ENCODE measurements at places on chromosomes 3 and 15.

GRCh38 chr3:131396170-131396569 lies 14.6 kb downstream of the NUDT16 start:
- no peak for DNase-seq

DNA sequence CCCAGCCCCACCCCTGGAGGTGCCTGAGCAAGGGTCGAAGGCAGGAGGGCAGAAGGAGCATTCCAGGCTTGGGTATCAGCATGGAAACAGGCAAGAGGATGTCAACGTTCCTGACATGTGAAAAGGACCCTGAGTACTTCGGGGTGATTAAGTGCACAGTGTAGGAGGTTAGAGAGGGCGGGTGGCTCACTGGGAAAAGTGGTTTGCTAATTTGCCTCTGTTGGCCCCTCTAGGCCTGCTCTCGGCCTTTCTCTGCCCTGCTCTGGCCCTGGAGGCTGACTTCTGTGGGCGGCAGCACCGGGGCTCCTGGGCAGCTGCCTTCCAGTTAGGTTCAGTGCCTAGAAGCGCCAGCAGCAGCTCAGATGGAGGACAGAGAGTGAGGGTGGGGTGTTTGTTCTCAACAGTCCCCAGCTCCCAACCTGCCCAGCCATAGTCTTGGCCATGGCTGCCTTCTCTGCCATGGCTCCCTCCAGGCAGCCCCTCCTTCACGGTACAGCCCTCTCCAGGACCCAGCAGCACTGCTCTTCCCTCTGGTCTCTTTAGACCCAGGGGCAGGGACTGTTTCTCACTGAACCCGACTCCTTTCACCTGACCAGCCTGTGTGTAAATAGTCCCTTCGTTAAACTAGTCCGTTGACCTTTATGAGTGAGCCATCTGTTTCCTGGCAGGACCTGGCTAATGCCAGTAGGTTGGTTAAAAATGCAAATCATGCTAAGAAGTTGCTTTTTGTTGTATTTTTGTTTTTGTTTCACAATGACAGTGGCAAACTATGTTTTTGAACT lies 107.1 kb upstream of the TPM1 start:
- no peak for DNase-seq

GRCh38 chr15:31263751-31264558 lies 62.7 kb upstream of the KLF13 start:
- DNase-seq: peak; percentile 87

DNA sequence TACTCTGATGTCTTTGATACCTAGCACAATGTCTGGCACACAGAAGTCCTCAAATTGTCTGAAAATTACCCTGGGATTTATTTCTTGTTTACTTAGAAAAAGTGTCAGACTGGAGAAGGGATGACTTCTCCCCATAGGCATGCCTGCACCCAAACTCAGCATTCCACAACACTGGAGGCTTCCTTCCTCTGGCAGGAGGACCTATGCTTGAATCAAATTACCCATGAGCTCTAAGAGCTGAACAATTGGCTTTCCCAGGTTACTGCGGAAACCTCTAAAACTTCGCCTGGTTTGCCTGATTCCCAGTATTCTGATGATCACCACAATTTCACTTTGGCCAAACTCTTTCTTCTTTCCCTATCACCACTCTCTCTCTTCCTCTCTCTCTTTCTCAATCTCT lies 217.4 kb downstream of the DIPK2A start:
- no peak for DNase-seq

DNA sequence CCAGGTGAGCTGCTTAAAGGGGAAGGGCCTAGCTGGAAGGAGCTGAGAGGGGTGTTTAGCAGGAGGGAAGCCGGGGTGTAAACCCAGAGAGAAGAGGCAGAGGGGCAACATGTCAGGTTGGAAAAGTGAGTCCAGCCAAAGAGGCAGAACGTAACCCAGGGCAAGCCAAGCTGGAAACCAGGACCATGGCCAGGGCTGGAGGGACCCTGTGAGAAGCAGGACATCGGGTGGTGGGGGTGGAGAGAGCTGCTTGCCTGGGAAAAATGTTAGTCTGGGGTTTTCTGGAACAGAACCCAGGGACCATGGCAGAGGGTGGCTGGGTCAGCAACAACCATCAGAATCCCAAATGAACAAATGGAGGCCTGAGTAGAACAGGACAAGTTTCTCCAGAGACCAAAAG lies 32.6 kb downstream of the SEMA5B start:
- DNase-seq: no peak

DNA sequence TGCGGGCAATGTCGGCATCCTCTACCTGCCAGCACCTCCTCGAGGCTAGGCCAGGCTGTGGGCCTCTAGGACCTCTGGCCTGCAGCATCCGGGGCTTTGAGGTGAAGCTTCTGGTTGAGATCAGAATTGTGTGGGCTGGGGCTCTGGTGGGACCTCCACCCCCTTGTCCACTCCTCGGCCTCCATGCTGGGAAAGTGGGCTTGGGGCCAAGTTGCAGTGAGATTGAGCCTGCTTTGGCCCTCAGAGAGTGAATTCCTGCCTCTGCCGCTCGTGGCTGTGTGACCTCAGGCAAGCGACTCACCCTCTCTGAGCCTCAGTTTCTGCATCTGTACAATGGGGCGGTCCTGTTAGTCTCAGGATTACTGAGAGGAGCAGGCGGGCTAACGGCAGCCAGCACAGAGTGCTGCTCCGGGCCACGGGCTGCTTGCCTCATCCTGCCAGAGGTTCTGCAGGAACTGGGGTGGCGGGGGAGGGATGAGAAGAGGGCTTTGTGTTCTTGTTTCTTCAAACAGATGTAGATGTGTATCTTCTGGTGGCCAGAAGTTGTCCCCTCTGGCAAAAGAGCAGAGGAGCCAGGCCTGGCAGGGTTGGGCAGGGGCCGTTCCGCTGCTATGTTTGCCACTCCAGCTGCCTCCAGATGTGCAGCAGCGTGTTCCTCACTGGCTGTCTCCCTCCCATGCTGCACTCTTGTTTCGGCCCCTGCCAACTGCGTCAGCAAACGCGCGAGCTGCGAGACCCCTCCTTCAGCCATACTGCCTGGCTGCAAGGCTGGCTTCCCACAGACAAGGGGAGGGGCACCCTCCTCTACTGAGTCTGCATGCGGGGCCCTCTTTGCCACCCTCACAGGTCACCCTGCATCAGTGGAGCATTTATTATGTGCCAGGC lies 33.7 kb downstream of the FBLN2 start:
- no peak for DNase-seq

DNA sequence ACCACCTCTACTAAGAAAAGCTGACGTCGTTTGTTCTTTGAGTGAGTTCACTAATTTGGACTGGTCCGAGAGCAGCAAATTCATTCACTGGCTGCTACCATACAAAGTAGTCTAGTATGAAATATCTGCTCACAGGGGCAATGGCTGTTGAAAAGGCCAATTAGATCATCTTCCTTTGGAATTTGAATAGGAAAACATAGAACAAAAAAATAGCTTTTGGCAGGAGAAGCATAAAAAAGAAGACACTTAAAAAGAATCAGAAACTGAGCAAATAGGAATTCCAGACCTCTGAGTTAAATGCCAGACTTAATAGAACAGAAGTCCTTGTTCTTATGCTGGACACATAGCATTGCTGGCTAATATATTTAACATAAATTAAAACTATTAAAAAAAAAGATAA lies 159.3 kb downstream of the IL1RAP start:
- DNase-seq: no peak

DNA sequence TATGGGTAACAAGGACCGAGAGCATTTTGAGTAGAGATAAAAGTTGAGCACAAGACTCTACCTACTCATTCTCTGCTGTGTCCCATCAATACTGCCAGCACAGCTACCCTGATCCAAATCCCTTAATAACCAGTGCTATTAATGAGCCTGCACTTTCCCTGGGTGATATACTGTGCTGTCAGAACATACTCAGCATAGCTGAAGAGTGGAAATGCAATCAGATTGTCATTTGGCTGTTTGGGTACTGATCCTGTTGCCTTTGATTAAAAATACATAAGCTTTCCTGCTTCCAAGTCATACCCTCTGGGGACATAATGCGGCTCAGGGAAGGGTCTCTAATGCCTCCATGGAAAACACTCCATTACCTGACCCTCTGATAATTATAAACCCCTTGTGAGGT lies 917.5 kb downstream of the SQOR start:
- DNase-seq: no peak

DNA sequence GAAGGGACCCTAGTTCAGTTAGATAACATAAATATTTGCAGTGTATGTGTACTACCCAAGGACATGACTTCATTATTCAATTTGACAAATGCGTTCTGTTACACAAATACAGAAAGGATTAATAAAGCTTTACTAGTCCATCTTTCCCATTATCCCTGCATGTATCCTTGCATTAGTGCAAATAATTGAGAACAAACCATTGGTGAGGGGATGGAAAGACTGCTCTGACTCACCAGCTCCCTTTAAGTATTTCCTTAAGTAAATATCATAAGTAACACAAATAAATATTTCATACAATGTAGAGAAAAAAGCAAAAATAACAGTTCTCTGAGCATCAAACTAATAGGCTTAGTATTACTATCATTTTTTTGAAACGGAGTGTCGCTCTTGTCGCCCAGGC lies 1.9 kb upstream of the GPD1L start:
- no peak for DNase-seq

- DNase-seq: no peak
Observed at GRCh38 chr3:141677701-141678100, 60.4 kb upstream of the RNF7 start.

GRCh38 chr3:100782906-100783305 lies 73.6 kb downstream of the TFG start:
- no peak for DNase-seq

DNA sequence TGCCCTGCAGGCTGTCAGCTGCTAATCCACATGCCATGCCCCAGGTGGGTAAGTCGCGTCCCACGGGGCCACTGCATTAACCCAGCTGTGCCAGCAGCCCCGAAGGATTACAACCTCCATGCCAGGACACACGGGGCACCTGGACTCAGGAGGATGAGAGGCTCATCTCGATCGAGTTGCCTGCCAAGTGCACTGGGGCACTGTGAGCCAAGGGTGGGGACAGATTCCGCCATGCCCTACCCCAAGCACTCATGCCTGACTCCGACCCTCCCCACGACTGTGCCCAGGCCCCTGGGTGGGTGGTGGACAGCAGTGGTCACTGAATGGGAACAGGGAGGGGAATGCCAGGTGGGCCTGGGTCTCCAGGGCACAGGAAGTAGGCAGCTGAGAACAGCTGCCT lies 20.7 kb upstream of the SNRPA1 start:
- no peak for DNase-seq

DNA sequence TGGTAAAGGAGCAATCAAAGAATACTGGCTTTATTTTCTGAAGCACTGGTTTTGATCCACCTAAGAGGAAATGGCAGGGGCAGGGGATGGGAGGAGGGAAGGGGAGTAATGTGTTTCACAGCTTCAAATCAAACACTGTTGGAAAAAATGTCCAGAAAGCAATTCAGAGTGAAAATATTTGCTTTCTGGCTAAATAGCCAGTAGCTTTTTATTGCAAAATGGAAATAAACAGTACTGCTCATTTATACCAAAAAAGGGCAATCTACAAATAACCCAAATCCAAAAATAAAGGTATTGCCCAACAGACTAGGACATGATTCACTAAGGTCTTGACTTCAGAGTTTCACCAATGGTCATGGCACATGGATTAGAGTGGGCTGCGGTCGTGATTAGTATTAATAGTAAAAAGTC lies 279.3 kb upstream of the THBS1 start:
- DNase-seq: no peak

GRCh38 chr3:34544136-34544535 lies 745.7 kb downstream of the PDCD6IP start:
- DNase-seq: no peak

- no peak for DNase-seq
Observed at GRCh38 chr15:61857169-61857829, 202.9 kb downstream of the VPS13C start.

Data from right cardiac atrium (tissue), 5 donors.